Cortex of kidney (tissue), 1 donor: ENCODE measurements at places on chromosomes 5 and 9.

GRCh38 chr5:6714226-6715041, 1.2 kb downstream of the TENT4A start:
- no peak for DNase-seq

GRCh38 chr9:1869843-1870242, 145.3 kb upstream of the SMARCA2 start:
- no peak for DNase-seq

DNA sequence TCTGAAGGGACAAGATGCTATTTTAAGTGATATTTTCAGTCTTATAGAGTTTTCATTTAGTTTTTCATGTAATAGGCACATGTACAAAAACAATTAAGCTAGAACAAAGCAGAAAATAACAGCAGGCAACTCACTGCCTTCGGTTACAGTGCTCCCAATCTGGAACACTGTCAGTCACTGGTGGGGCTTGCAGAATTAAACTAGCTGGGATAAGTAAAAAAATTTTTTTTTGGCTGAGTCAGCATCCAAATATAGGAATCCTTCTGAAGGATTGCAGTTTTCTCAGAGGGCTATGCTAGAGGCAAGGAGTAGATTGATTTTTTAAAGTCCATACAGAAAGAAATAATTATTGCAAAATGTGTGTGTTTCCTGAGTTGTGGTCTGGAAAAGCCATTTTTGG, 250.2 kb upstream of the RFX3 start:
- DNase-seq: no peak

- DNase-seq: no peak
These were observed 490.2 kb downstream of the TLE4 start for GRCh38 chr9:80061940-80062339.

DNA sequence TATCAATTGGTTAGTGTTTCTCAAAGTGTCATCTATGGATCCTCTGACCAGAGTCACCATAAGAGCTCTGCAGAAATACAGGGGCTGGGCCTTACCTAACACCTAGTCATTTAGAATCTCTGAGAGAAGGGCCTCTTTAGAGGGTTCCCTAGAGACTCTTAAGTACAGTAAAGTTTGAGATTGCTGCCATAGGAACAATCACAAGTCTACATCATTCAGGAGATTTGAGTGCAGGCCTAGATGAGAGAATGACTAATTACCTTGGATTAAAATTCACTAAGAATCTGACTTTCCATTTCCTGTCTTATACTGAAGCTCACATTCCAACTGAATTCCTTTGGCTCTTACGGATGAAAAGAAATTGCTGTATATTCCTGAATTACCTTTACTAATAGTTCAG, 182.1 kb upstream of the PTGER4 start:
- DNase-seq: no peak

- no peak for DNase-seq
These were observed 27.3 kb downstream of the MAPKAP1 start for GRCh38 chr9:125679597-125680189.

- no peak for DNase-seq
These were observed 10.4 kb upstream of the SHROOM1 start for GRCh38 chr5:132840896-132841295.

- DNase-seq: no peak
These were observed 62.6 kb upstream of the IL12B start for GRCh38 chr5:159392871-159393270.

DNA sequence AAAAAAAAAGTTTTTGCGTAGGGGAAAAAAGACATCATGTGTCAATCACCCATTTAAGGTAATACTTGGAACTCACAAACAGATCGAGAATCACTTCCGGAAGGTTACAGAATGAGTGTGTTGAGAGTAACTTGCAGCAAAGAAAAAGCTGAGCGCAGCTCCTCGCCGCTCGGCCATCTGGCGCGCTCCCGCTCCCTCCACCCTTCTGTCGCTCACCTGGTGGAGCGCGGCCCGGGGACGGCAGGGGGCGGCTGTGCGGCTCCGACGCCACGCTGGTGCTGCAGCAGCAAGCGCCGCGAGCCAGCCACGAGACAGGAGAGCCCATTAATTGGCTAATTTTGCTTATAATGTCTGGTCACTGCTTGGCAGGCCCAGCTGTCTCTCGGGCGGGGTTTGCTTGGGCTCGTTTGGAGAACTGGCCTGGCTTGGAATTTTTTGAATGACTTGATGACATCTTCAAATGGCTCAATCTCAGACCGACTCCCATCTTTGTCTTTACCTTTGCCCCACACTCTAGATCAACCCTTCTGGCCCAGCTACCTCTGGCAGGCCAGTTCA, 601.8 kb downstream of the CCDC171 start:
- DNase-seq: no peak

GRCh38 chr9:105087910-105088898, 156.2 kb upstream of the SLC44A1 start:
- DNase-seq: no peak

DNA sequence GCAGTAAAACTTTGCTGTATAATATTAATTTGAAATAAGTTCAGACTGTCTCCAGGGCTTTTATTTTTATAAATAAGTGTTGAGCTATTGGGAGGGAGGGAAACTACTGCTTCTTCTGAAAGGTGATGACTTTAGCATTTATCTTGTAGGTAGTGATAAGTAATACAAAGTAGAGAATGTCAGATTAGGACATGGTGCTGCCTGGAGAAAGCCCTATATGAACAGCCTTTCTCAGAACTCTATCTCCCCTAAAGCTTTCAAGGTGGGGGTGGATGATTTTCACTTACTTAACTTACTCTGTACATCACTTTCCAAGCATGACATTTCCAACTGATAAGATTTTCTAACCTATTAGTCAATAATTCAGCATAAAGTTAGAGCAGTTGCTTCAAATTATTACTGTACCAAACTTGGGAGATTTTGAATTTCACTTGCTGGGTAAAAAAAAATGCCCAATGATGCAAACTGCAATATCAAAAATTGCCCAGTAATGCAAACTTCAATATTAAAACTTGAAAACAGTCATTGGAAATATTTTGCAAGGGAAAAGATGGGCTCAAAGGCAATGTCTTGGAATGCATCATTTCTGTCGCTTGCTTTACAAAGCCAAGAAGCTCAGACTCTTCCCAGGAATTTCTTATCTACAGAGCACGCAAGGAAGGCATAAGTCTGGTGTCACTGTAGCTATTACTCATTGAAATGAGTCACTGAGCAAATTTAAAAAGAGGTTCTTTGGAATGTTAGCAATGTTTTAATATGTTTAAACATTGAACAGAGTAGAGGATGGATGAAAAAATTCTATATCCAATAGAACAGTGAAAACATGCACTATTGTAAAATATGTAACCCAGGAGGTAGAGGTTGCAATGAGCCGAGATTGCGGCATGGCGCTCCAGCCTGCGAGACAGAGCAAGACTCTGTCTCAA, 569.5 kb downstream of the PSAT1 start:
- no peak for DNase-seq

DNA sequence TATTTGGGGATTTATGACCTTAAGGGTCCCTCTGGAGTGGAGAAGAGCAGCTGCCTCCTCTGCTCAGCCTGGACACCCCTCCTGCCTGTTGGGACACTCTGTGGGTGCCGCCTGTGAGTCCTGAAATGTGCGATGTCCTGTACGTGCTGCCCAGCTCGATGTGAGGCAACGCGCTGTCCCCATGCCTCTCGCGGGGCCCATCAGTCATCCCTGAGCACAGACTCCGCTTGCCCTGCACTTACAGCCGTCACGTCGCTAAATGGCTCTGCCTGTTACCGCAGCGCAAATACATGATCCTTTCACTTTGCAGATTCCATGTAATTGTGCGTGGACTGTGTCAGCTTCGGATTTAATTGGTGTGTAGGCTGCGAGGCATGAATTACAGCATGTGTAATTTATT, 27.1 kb downstream of the IRX4 start:
- DNase-seq: no peak

DNA sequence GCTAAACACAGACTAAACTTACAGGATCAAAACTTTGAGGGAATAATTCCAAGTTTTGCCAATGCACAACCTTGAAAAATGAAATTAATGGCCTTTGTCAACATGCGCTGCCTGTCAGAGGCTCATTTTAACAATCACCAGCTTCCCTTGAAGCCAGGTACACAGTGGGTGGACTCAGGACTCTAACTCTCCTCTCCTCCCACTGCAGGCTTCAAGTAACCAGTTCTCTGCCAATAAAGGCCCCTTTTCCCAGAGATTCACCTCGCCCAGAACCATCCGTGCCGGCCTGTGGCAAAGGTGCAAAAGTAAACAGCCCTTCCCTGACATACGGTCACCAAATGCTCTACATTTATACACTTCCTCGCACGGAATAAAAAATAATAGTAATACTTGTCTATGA, 18.4 kb upstream of the FBP2 start:
- no peak for DNase-seq

- DNase-seq: no peak
These were observed 34.2 kb downstream of the EFNA5 start for GRCh38 chr5:107636555-107636954.

DNA sequence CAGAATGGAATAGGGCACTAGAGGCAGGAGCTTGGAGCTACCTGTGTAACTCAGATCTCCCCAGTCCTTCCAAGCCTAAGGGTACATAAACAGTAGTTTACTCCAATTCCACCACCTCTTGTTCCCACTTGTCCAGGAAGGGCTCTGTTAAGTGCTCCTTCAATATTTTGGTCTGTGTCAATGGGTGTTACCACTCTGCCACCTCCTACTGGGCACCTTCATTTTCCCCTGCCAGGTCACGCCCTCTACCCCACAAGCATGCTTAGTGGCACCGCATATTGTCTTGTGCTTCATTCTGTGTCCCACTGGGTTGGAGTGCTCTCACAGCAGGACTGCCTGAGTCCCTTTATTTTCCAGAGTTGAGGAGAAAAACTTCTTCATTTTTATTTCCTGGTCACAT, 459.8 kb downstream of the ARHGEF28 start:
- no peak for DNase-seq

DNA sequence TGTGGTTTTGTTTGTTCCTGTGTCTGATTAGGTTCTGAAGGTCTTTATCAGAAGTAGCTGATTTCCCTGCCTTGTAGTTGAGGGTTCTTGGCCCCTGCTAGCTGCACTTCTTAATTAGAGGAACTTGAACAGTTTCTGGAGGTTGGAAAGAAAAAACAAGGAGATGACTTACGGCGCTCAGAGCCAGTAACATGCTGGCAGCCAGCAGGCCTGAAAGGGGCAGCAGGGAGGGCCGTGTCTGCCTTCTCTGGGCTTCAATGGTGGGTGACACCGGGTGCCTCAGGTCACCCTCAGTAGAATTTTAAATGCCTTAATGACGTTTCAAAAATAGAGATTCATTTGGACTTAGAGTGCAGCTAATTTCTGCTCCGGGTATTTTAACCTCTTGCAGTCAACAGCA, 15.8 kb downstream of the UBE2QL1 start:
- DNase-seq: no peak

DNA sequence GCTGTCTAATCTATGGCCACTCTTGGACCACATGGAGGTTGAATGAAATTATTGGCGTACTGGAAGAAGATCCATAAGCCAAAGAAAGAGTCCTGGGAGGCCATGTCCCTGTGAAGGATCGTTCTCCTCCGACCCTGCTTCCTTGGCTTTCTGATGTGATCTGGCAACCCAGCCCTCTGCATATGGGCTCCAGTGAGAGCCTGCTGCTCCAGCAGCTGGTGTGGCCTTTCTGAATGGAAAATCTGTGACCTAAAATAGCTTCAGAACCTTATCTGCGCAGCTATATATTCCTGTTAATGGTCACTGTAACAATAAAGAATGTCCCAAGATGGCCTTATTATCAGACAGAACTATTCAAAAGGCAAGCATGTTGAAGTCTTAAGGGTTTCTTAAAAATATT, 40.2 kb upstream of the PHF2 start:
- DNase-seq: no peak

DNA sequence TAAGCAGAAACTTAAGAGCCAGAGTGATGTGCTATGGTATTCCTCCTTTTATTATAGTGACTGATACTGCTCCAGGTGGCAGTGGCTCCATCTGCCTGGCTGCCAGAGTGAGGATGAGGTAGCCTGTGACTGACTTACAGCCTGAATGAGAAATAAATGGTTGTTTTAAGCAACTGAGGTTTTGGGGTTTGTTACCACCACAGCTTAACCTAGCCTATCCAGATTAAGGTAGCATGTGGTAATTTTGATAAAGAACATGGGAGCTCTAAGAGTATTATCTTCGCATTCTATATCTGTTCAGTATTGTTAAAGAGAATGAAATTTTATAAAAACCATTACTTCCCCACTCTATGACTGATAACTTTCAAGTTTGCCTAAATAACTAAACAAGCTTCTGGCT, 39.0 kb downstream of the GOLPH3 start:
- DNase-seq: no peak

GRCh38 chr9:34190996-34191892, 12.4 kb downstream of the UBAP1 start:
- DNase-seq: no peak

DNA sequence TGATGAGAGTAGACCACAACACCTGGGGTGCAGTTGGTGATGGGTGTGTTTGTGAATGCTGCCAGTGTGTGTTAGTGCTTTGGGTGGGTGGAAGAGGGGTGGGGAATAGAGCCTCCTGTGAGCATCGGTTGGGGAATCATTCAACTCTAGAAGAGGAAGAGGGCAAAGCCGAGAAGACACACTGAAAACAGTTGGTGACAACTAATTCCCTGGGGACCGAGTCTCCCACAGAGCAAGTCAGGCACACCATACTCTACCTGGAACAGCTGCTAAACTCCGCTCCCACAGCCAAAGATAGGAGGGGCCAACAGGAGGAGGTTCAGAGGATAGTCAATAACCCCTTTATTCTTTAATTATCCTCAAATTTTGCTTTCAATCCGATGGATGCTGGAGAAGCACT, 1.6 kb upstream of the ARHGEF39 start:
- no peak for DNase-seq

DNA sequence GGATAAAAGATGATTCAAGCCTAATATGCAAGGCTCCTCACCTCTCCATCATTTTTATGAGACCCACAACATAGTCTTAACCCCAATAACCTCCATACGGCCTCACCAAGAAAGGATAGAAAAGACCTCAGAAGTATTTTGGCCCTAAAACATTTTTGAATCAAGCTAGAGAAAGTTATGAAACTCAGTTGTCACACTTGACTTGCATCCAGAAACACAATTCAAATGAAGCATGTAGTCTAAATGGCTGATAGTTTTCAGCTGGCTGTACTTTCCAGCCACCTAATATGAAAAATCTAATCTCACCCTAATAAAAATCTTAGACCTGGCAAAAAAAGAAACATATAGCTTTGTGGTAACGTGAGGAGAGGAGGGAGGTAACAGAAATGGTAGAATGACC, 116.1 kb downstream of the ARL15 start:
- no peak for DNase-seq

GRCh38 chr9:131781069-131781468, 41.2 kb upstream of the RAPGEF1 start:
- no peak for DNase-seq
